ENCODE measurements at places on chromosomes 7 and 10.

GRCh38 chr10:129771024-129771423 lies 193.1 kb downstream of the EBF3 start:
- no peak for DNase-seq

GRCh38 chr7:91396-92175 lies 100.8 kb upstream of the FAM20C start:
- no peak for DNase-seq

GRCh38 chr10:102435529-102436233 lies 3.3 kb upstream of the CUEDC2 start:
- peak; percentile 12 for DNase-seq

- no peak for DNase-seq
These were observed 110.5 kb downstream of the JCAD start for GRCh38 chr10:29948881-29949355.

- DNase-seq = no peak
These were observed 204.6 kb downstream of the ANKRD7 start for GRCh38 chr7:118429141-118429540.

- no peak for DNase-seq
These were observed 250.6 kb upstream of the PPP2R2D start for GRCh38 chr10:131650169-131650705.

GRCh38 chr10:89297356-89297755 lies 4.5 kb upstream of the IFIT2 start:
- DNase-seq = no peak

DNA sequence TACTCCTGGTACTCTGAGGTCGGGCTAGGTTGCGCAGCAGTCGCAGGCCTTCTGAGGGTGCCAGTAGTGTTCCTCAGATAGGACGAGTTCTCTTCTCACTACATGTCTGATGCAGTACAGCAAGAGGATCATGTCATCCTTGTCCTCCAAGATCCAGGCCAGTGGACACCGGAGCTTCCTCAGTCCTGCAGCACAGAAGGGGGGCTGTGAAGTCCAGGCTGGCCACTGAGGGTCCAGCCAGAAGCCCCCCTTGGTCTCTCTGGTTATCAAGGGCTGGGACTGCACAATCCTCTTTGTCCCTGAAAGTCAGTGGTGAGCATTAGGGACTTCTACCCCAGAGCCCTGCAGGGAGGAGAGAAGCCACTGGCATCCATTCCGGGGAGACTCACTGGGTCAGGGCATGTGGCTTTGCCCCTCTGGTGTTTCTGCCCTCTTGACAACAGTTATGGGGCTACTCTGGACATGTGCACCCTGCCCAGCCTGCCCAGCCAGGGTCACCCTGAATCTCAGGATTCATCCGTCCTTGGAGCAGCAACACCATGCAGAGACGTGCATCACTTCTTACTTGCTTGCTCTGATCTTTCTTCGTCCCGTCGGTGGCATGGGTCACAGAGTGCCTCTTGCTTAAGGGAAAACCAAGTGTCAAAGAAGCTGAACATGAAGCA lies 125.7 kb downstream of the ADCY1 start:
- no peak for DNase-seq

DNA sequence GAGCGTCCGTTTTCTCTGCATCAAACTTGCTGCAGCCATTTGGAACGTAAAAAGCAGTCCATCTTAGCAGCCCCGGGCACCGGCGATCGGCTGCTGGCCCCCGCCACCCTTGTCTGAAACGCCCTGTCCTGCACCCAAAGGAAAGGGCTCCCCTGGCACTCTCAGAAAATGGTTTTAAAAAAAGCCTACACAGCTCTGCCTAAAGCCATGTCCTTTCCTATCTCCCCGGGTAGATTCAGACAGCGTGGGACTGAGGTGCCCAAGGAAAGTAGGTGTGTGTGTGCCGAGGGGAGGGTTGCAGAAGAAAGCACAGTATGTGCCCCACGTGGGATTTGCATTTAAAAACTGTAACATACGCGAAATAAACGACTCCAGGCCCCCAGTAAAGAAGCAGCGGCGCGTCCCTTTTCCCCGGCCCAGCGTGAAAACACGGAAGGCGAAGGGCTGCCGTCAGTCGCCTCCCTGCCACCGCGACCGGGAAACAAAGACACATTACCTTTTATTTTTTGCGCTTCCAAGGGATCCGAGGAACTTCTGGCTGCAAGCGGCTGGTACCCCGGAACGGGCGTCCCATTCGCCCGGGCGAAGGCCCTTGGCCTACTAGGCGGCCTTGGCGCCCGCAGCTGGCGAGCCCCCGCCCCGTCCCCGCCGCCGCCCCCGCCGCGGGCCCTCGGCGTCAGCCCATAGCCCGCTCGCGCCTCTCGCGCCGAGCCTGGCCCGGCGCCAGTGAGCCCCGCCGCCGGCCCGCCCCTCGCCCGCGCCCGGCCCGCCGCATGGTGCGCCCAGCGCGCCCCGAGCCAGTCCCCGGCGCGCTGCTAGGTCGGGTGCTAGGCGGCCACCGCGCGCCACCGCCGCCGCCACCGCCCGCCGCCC lies 304.6 kb downstream of the PRPF18 start:
- no peak for DNase-seq

GRCh38 chr10:110420401-110421193 lies 77.1 kb upstream of the DUSP5 start:
- DNase-seq = peak; percentile 35

GRCh38 chr10:116688241-116688711 lies 54.1 kb downstream of the HSPA12A start:
- DNase-seq = peak; percentile 72

DNA sequence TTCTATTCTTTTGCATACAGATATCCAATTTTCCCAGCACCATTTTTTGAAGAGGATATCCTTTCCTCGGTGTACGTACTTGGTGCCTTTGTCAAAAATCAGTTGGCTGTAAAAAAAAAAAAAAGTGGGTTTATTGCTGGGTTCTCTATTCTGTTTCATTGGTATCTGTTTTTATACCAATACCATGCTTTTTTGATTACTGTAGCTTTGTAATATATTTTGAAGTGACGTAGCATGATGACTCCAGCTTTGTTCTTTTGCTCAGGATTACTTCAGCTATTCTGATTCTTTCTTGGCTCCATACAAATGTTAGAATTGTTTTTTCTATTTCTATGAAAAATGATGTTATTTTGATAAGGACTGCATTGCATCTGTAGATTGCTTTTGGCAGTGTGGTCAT lies 165.5 kb downstream of the MLLT10 start:
- DNase-seq = no peak

DNA sequence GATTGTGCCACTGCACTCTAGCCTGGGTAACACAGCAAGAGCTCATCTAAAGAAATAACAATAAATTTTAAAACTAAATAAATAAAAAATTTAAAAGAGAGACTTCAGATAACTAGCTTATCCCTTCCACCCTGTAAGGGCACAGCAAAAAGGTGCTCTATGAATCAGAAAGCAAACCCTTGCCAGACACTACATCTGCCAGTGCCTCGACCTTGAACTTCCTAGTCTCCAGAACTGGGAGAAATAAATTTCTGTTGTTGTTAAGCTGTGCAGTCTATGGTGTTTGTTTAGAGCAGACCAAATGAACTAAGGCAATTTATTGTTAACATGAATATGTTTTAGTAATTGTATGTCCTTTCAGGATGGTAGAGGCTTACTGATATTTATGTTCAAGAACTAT lies 174.9 kb upstream of the TRIM24 start:
- DNase-seq = peak; percentile 33

GRCh38 chr7:26329520-26330255 lies 38.0 kb downstream of the SNX10 start:
- DNase-seq = no peak

DNA sequence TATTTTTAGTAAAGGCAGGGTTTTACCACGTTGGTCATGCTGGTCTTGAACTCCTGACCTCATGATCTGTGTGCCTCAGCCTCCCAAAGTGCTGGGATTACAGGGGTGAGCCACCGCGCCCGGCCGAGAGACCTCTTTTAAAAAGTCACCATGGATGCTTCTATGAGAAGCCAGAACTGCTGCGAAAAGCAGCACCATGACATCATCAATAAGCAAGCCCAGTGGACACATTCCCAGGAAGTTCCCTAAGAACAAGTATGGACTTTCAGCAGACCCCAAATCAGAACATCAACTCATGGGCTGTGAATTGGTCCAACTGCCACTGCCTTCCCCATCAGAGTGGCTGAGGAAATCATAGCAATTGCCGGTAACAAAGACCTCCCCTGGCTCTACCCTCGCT lies 93.4 kb downstream of the PLXNA4 start:
- DNase-seq = no peak

DNA sequence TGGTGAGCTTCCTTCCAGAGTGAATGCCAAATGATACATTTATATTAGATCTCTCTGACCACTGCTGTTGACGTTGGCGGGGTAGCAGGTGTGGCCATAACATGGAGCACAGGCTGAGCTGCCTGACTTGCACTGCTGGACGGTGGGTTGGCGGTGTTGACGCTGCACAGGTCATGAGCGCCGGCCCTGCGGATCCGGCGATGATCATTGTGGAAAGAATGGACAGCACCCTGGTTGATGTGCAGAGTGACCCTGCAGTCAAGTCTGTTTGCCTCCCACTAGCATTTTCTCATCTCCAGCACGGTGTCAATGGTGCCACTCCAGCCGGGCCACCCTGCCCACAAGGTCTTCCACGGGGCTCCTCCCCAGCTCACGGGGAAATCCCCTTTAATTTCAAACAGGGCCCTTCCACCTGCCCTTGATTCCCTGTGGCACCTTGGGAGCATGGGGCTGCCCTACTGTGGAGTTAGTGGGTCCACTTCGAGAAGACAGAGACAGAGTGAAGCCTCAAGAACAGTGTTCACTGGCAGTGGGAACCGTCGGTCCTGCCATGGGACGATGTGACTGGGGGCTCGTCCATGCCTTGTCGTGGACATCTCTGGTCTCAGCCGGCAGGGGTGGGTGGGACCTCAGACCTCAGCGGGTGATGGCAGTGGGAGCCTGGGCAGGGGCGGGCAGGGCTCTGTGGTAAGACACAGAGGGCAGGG lies 613.5 kb downstream of the PTPRN2 start:
- no peak for DNase-seq

DNA sequence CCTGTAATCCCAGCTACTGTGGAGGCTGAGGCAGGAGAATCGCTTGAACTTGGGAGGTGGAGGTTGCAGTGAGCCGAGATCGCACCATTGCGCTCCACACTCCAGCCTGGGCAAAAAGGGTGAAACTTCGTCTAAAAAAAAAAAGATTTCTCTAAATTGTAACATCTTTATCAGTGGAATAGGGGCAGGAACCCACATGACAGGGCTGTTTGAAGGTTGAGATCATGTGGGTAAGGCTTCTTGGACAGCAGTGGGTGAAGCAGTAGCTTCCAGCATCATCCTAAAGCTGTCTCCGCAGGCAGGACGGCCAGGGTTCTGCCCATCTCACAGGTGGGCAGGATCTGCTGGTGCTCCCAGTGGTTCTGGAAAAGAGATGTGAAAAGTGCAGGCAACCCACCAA lies 37.9 kb upstream of the SEPHS1 start:
- no peak for DNase-seq

GRCh38 chr10:54985732-54986131 lies 184.7 kb upstream of the PCDH15 start:
- DNase-seq = no peak

- no peak for DNase-seq
These were observed 163.9 kb upstream of the PPP1R3A start for GRCh38 chr7:114082642-114083165.

GRCh38 chr10:6211341-6211670 lies 8.6 kb downstream of the PFKFB3 start:
- no peak for DNase-seq

- peak; percentile 21 for DNase-seq
These were observed 47.9 kb downstream of the MKI67 start for GRCh38 chr10:128078136-128078969.

- DNase-seq = no peak
These were observed 7.0 kb downstream of the PTF1A start for GRCh38 chr10:23198940-23199767.

- no peak for DNase-seq
These were observed 39.9 kb downstream of the CCDC3 start for GRCh38 chr10:12961416-12962205.

DNA sequence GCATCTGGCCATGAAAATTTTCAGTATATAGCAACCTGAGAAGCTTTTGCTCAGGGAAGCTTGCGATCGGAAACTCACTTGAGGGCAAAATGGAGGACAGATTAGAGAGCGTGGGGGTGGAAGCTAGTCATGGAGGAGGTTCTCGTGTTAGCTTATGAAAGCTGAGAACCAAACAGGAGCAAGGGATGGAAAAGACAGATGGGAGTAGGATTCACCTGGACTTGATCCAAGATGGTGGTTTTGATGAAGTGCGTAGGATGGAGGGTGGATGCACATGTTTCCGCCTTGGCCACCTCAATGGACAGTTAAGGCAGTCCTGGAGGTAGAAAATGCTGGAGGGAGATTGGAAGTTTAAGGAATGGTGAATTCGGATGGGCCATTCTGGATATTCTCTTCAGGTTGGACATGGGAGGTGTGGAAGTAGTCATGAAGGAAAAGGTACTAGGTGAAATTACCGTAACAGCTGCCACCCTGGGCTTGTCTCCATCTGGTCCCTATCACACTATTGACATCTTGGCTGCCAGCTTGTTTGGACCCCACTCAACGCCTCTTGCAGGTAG lies 6.3 kb upstream of the C10orf95 start:
- no peak for DNase-seq

DNA sequence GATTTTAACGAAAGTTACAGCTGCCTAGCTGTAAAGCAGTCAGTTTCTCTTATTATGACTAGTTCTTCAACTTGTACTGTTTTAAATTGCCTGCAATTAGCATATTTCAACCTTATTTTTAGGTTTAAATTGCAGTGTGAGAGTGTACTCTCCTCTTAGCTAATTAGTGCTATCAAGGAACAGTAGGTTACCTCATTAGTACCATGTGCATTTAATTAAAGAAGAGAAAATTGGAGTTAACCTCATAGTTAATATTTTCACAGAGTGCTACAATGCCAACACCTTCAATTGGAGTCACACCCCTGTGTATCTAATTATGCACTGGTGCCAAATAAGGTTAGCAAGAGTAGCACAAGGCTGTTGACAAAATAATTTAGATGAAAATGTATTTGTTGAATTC lies 154.6 kb downstream of the FOXP2 start:
- DNase-seq = no peak

DNA sequence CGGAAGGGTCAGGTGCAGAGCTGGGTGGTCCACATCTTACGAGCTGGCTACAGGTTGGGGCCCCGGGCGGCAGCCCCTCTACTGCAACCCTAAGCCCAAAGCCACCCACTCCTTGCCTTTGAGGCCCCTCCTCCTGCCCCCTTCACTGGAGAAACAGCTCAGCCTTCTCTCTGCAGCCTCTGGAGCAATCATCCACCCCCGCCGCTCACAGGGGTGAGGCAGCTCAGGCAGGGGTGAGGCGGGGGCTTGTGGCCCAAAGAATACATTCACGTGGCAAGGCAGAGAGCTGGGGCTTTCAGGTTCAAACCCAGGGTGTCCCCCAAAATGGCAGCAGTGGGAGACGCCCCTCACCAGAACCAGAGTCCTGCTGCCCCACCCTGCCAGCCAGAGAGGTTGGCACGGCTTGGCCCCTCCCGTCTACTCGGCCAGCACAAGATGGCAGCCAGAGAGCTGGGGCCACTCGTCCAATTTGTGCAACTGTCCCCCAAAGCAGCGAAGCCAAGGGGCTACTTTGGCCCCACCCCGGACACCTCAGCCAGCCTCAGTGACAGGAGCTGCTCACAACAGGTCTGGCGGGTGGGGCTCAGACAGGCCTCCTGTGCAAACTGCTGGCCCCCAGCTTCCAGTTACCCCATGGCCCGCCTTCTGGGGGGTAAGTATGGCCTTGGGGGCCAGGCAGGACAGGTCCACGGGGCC lies 7.2 kb downstream of the GNB2 start:
- DNase-seq = no peak

- DNase-seq = no peak
These were observed 470.3 kb downstream of the AUTS2 start for GRCh38 chr7:70068531-70068930.

Measured in amniotic epithelial cell (primary cell).